Stimulated activated naive CD8-positive, alpha-beta T cell treated with anti-CD3 and anti-CD28 coated beads, Interleukin-15, Interleukin-2, amounts not matched to agents 100 U/mL and 50 U/mL, for 24 hours (primary cell): ENCODE measurements at places on chromosomes 2 and 18.

- DNase-seq, result no peak
Measured at GRCh38 chr2:48134704-48135103, 228.4 kb upstream of the FBXO11 start.

- no peak for DNase-seq
Measured at GRCh38 chr2:168798076-168798887, 4.2 kb upstream of the NOSTRIN start.

- DNase-seq, result no peak
Measured at GRCh38 chr2:10717628-10718027, 3.8 kb upstream of the ATP6V1C2 start.

DNA sequence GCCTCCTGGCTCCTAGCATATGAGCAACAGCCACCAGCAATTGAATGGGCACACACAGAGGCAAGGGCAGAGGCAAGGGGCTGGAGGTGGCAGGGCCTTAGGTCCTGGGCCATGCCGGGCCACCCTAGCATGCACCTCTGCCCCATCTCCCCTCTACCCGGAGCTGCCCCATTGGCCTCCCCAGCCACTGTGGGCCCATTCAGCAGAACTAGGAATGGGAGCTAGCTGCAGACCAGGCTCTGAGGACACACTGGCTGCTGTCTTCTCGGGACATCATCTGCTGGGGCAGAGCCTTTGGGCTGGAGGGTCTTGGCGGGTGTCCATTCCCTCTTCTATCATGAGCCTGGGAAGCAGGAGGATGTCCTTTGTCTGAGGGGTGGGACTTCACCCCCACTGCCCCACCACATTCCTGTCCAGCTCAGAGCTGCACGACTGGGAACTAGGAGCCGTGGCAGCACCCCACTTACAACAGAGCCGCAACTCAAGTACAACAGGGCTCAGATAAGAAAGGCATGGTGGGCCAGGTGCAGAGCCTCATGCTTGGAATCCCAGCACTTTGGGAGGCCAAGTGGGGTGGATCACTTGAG, 800 bp downstream of the VIL1 start:
- no peak for DNase-seq

- DNase-seq, result no peak
Measured at GRCh38 chr2:15733867-15734673, 142.4 kb downstream of the DDX1 start.

DNA sequence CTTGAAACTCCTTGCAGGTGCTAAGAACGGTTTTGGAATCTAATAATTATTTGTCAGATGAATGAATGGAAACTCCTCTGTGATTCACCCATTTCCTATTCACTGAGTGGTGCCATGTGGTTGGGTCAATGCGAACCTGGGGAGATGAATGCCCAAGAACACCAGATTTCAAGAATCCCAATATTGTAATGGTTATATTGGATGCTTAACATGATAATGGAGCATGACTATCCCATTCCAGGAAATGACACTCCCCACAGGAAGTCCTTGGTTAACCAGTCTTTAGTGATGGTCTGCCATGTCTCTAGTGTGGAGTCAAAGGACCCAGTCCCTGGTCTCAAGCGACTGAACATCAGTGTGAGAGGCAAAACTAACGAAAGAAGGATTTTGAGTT, 67.9 kb upstream of the ST3GAL5 start:
- DNase-seq, result no peak

- no peak for DNase-seq
Measured at GRCh38 chr2:112683550-112684414, 37.0 kb upstream of the NT5DC4 start.

GRCh38 chr2:39394516-39394961, 42.5 kb downstream of the MAP4K3 start:
- no peak for DNase-seq

DNA sequence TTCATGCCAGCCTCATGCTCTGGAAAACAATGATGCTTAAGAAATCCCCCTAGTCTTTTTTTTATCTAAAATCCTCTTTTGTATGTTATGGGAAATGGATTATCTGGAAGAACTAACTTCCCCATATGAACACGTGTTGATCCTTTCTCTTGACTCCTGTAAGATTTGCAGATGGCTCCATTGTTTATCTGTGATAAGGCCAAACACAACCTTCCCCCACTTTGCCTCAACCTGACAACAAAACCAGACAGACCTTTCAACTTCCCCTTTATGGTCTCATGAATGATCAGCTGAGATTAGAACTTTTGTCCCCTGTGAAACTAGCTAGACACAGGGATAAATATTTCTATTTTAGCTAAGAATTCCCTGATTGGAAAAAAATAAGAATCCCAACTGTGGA, 828.0 kb upstream of the CDH2 start:
- no peak for DNase-seq

DNA sequence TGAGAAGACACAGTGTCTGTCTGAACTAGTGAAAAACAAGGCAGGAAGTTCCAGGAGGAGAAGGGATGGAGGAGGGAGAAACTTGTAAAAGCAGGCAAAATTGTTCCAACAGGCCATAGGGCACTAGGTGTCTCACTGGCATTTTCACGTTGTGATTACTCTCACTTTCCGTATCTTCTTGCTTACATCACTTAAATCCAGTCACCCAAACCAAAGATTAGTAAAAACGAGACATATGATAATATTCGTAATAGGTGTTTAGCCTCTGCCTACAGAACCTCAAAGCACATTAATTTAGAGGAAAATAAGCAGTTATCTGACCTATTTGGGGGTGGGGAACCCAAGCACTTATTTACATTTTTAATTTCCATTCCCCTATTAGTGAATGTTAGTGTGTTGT, 78.3 kb downstream of the POU3F3 start:
- no peak for DNase-seq

DNA sequence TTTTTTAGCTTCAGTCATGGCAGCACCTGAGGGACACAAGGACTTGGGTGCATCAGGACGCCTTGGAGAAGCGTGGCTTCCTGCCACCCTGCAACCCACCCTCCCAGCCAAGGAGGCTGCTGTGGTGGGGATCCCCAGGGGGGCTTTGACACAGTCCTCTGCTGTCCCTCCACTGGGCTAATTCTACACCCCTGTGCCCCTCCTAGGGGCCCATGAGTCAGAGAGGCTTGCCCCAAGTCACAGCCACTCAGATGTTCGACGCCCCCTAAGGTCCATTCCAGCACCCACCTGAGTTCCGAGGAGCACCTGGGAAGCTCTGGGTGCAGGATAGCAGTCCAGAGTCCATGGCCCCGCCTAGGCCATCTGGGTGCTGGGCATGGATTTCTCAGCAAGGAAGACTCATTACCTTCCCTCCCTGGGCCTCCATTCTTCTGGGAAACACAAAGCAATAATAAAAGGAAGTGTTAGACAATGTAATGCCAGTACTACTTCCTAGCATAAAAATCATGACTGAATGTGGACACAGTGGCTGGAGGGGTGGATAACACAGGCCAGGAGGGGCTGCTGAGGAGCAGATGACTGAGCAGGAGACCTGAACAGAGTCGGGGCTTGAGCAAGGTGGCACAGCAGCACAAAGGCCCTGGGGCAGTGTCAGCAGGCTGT, 3.7 kb downstream of the ALPG start:
- no peak for DNase-seq

DNA sequence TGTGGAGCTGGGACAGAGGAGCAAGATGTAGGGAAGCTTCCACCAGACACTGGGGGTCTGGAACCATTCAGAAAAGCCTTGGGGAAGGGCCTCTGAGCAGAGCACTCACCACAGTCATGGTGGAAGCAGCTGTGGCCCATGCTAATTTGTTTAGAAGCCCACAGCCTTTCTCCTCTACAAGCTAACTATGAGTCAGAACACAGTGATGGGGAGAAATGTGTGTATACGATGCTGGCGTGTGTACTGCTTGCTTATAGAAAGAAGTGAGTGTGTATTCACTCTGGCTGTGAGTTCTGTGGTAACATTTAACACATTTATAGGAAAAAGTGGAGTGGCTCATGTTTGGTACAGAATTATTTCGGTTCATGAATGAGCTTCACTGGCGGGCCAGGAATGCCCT, 157.0 kb upstream of the ACAA2 start:
- no peak for DNase-seq

- no peak for DNase-seq
Measured at GRCh38 chr2:19937004-19937403, 35.2 kb upstream of the TTC32 start.

DNA sequence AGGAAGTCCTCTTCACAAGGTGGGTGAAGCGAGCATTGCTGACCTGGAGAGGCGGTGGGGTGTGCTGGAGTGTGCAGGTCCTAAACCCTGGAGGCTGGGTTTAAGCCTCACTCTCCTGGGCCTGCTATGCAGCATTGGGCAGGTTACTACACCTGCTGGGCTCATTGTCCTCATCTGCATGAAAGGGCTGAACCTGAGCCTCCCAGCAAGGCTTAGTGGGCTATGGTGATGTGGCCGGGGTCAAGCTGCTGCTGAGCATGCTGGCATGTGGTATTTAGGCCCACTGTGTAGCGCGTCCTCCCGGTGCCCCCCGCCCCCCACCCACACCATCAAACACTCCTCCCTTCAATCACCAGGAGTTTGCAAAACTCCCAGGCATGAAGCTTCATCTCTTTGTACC, 37.3 kb downstream of the INHBB start:
- no peak for DNase-seq

DNA sequence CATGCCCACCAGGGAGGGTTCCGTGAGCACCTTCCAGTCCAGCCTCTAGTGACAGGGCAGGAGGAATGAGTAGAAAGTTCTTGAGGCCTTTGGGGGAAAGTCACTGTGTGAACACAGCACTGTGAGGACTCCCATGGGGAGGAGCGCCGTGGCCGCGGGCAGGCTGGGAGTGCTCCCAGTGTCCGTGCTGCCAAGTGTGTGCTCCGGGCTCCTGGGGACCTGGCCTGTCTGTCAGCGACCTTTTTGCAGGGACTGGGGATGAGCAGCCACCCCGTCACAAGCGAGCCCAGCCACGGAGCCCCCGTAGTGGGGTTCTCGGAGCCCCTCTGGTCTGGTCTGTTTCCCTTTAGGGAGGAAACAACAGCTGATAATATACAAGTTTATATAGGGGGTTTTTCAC, 36.8 kb downstream of the PDIA6 start:
- DNase-seq, result no peak

DNA sequence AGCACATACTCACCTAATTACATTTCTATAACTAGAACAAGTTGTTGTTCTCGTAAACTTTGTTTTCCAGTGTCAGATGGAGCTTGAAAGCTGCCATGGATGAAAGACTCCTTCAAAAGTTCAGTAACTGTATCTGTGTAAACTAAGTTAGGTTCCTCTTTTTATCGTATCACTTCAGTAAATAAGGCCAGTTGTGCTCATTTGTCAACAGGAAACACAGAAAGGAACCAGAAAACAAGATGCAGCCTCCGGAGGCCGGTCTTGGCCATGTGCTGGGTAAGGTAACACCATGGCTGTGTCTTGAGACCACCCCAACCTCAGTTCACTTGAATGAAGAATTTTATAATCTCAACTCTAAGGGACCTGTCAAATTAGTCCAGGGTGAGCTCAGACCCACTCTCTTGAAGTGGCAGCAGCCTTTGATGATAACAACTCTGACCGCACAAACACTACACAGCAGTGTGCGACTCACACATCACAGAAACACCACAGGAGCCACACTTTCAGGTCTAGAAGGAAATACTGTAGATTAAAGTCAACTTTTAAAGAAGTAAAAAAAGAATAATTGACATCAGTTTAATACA, 213.8 kb downstream of the AFF3 start:
- DNase-seq, result no peak

- DNase-seq, result no peak
Measured at GRCh38 chr2:2898744-2899143, 478.9 kb downstream of the EIPR1 start.

DNA sequence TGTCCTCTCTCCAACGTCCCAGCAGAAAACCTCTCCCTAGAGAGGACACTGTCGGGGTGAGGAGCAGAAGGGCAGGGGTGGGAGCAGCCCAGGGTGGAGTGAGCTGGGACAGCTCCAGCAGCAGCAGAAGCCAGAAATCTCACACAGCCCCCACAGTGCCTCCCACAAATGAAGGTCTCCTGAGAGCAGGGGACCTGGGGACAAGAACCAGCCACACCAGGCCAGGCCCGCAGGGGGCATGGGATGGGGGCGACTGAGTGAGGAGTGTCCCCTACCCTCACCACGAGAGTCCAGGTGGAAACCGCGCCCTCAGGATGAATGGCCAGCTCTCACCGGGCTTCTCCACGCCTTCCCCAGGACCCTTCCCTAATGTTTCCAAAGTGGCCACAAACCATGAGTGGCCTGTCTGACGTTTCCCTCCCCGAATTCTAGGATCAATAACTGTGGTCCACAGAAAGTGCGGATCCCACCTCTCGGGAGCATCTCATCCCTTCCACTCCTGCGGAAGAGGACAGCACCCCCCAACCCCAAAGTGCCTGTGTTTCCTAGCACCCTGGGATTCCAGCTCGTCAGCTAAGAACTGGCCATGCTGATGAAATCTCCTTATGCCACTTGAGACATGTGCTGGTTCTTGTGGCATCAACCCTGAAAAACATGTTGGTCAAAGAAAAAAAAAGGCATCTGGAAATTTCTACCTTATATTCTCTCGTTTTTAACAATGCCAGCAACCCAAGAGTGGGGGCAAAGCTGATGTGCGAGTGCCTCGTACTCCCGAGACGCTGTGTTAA, 121.1 kb downstream of the HDAC4 start:
- no peak for DNase-seq

GRCh38 chr18:23127090-23127489, 8.2 kb upstream of the CABLES1 start:
- DNase-seq, result no peak

DNA sequence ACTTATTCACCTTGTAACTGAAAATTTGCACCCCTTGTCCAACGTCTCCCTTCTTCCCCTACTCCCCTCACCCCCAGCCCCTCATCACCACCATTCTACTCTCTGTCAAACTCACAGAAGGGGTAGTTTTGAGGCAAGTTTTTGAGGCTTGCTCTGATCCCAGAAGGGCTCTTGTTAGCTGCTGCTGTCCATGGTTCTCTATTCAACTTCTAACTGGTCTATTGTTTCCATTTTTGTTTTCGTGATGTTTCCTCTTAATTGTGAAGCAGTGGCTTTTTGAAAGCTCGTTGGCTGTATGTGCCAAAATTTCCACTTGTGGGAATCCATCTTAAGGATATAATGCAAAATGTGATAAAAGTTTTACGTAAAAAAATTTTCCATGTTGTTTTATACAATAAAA, 92.5 kb upstream of the CRACDL start:
- DNase-seq, result no peak

GRCh38 chr2:98050070-98050469, 36.9 kb upstream of the VWA3B start:
- DNase-seq, result no peak

DNA sequence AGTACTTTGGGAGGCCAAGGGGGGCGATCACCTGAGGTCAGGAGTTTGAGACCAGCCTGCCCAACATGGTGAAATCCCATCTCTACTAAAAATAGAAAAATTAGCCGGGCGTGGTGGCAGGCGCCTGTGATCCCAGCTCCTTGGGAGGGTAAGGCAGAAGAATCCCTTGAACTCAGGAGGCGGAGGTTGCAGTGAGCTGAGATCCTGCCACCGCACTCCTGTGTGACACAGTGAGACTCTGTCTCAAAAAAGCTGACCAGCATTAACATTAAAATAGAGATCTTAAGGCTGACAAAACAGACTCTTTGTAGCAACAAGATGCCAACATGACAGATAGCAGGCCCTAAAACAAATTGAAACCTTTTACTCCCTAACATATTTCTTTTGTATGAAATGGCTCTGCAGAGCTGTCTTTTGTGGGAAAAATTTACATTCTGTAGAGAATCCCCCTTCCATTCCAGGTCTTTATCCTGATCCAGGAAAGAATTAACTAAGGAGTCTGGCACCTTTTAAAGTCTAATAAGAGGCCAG, 213.9 kb downstream of the RAB3GAP1 start:
- DNase-seq, result no peak
